MCF 10A (cell line): ENCODE measurements at places on chromosomes 13 and 19.
A peak's percentile ranks its signal among the peaks of the same experiment; 100 is the strongest.

GRCh38 chr19:19354007-19354406 is 33.4 kb downstream of the MAU2 start:
- no peak for DNase-seq

DNA sequence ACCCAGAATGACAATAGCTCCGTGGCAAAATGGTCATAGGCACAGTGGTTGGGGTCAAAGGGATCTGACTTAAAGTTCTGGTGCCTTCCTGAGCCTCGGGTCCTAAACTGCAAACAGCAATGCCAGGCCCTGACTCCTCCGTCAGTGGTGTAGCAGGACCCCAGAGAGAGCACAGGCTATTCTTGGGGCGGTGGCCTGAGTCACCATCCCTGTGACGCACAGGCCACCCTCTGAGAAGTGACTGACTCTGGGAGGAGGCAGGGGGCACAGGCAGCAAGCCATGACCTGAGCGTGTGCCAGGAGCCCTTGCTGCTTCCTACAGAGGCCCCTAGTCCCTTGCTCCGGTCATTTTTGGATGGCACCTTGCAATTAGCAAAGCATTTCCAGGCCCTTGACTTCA is 18.7 kb downstream of the PLVAP start:
- peak; percentile 93 for DNase-seq

DNA sequence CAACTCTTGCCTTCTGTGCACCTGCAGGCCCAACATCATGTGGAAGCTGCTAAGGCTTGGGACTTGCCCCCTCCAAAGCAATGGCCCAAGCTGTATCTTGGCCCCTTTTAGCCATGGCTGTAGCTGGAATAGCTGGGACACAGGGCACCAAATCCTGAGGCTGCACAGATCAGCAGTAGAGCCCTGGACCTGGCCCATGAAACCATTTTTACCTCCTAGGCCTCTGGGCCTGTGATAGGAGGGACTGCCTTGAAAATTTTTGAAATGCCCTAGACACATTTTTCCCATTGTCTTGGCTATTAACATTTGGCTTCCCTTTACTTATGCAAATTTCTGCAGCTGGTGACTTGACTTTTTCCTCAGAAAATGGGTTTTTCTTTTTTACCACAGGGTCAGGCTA is 68.7 kb downstream of the ING1 start:
- no peak for DNase-seq

GRCh38 chr19:18710186-18710585 is 26.7 kb downstream of the CRTC1 start:
- DNase-seq = no peak

DNA sequence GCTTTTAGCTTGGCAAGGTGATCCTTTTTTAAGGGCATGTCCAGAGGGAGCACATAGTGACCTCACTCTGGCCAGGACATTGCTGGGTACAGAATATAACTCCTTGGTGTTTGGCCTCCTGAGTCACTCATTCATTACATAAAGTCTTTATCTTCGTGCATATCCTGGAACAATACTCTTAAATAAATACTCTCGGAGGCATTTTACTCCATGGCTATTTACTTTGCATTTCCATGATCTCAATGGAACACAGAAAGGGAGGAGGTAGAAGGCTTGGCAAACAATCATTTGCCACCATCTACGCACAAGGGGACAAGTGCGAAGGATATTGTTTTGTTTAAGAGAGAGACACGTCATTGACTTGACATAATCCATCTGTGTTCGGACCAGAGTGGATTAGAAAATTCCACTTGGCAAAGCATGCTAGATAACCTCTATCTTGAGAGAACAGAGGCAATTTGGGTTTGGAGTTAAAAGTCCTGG is 210.0 kb downstream of the IRS2 start:
- no peak for DNase-seq

DNA sequence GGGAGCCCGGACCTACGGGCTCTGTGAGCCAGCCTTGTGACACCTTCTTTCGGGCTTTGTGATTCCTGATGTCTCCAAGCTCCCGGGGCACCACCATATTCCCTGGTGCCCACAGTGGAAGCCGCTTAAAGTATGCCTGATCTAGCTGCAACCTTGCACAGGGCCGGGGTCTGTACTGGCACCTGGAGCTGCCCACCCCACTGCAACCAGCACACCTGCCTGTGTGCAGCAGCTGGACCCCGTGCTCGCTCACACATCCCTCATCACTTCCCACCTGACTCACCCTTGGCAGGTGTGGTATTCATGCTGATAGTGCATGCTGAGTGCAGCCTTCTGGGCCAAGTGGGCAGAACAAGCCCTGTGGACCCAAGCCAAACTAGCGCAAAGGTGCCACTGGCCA is 1981.1 kb upstream of the PCDH20 start:
- no peak for DNase-seq

DNA sequence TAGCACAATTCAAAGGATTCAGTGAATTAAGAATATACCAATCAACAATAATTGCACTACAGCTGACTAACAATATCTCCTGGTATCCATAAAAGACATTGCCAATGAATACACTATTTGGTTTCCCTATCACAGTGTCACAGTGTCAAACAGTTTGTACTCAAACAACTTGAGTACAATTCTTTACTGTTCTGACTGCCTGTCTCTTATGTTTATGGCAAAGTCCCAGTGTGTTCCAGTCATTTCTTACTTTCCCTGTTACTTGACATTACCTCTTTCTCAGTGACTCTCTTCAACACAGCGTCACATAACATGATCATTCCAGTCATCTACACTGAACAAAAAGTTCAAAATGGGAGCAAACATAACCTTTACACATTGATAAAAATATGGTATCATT is 21.2 kb upstream of the RNASEH2B start:
- no peak for DNase-seq

- DNase-seq = peak; percentile 27
These were observed 5.0 kb upstream of the PDS5B start for GRCh38 chr13:32581177-32581786.

GRCh38 chr13:74103970-74104555 is 30.1 kb downstream of the KLF12 start:
- no peak for DNase-seq

DNA sequence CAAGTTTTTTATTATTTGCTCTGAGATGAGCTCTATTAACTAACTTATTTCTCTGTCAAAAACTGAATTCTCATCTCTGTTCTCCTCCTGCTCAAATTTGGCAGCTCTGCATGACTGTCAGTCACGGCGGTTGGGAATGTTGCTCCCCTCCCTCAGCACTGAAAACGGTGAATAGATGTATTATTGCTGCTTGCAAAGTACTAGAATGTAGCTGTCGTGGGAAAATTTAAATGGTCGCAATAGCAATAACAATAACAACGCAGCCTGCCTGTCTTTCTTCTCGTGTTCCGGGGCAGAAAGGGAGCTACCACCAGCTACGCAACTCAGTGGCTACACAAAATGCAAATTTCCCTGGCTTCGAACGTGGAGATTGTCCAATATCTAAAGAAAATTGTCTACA is 125.6 kb upstream of the FRY start:
- DNase-seq = no peak

GRCh38 chr19:45801603-45802175 is 9.0 kb upstream of the DMWD start:
- DNase-seq = no peak

GRCh38 chr13:76474356-76474755 is 411.8 kb downstream of the KCTD12 start:
- no peak for DNase-seq

GRCh38 chr19:17942181-17942580 is 9.4 kb downstream of the CCDC124 start:
- no peak for DNase-seq

DNA sequence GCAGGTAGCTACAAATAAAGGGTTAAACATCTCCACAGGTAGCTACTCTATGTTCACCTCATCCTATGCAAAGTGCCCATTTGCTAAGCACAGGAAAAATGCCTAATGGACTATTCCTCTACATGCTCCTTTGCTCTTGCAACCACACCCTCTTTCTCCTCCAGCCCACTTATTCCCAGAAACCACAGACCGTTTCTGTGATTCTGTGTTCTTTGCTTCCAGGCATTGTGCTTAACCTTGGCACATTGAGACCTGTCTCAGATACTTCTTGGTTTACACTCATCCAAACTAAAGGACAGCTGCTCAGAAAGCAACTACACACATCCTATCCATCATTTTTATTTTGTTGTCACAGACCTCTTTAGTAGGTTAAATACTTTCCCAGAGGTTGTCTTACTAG is 785.0 kb upstream of the MIR17HG start:
- no peak for DNase-seq

GRCh38 chr13:112724788-112725345 is 35.0 kb downstream of the ATP11A start:
- peak; percentile 17 for DNase-seq

DNA sequence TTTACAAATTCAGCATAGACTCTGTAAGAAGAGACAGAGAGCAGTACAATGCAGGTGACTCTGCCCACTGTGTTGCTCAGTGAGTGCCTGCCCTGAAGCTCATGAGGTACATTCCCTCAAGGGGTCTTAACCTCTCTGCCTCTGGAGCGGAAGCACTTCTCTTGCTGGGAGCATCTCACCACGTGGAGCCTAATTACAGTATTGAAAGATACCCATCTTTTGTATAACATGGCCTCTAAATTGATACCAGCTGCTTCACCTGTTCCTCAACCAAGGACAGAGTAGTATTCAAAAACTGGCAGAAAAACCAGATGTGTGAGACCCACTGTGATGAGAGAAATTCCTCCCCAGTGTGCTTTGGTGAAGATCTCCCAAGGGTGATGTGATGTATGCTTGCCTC is 77.1 kb downstream of the SACS start:
- DNase-seq = no peak

GRCh38 chr13:36163809-36164308 is 32.7 kb upstream of the DCLK1 start:
- peak; percentile 99 for DNase-seq

DNA sequence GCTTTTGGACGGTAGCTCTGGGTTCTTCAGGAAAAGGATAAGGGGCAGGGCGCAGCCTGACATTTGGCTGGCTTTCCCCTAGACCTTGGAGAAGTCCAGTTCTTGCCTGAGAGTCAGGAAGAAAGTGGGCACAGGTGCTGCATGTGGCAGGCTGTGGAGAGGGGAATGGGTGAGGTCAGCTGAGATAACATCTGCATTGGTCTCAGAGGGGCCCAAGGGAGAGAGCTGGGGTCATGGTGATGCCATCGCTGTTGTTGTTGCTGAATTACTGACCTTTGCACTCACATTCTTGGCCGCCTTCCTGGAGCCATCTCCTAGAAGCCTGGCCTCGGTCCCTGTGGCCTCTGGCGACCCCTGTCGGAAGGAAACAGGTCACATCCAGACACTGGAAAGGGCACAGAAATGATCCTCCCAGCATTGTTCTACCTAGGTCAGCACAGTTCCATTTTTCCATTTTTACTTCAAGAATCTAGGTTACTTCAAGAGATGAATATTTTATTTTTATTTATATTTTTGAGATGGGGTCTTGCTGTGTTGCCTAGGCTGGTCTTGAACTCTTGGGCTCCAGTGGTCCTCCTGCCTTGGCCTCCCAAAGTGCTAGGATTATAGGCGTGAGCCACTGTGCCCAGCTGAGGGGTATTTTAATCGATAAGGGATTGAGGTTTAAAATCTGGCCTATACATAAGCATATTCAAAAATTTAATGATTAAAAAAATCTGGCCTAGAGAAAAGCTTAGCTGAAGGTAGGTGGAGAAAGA is 6.5 kb upstream of the LIPE start:
- peak; percentile 90 for DNase-seq

- no peak for DNase-seq
These were observed 286.5 kb downstream of the PCDH17 start for GRCh38 chr13:57918086-57918485.

GRCh38 chr19:917323-918151 is at the start of gene KISS1R:
TSS of gene KISS1R (plus strand) at chr19:917333. CDS start at chr19:917503, 170 bp downstream.
- no peak for DNase-seq

GRCh38 chr13:30346153-30346788 is 38.9 kb upstream of the KATNAL1 start:
- DNase-seq = no peak

GRCh38 chr13:51520524-51520923 is 63.7 kb upstream of the WDFY2 start:
- peak; percentile 97 for DNase-seq

- peak; percentile 99 for DNase-seq
These were observed 6.6 kb upstream of the DHDH start for GRCh38 chr19:48926909-48927308.

DNA sequence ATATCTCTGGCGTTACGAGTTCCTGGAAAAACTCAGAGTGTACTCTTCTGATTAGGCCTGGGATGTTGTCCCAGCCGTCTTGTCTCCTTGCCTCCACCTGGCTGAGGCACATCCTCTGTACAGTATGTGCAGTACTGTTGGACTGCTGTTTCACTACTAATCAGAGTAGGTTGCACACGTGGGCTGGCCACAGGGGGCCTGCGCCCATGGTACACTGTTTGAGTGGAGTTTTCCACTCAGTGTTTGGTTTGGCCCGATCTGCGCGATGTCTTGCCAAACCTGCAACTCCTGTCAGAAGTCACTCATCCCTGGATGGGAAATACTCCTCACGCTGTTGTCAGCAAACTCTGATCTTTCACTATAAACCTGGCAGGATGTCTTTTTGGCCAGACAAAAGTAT is 189.6 kb upstream of the CSNK1A1L start:
- DNase-seq = peak; percentile 65

- DNase-seq = no peak
These were observed 38.9 kb downstream of the NFIC start for GRCh38 chr19:3405261-3405653.

GRCh38 chr13:76709851-76710250 is 176.4 kb downstream of the KCTD12 start:
- DNase-seq = no peak

GRCh38 chr13:25771641-25772478 is 280.0 kb downstream of the SHISA2 start:
- no peak for DNase-seq

GRCh38 chr19:40141551-40141950 is 49.7 kb upstream of the MAP3K10 start:
- DNase-seq = no peak

- no peak for DNase-seq
These were observed 6.9 kb upstream of the CYSLTR2 start for GRCh38 chr13:48646791-48647190.

GRCh38 chr19:58196901-58197616 is 14.2 kb downstream of the ZNF274 start:
- DNase-seq = peak; percentile 36

DNA sequence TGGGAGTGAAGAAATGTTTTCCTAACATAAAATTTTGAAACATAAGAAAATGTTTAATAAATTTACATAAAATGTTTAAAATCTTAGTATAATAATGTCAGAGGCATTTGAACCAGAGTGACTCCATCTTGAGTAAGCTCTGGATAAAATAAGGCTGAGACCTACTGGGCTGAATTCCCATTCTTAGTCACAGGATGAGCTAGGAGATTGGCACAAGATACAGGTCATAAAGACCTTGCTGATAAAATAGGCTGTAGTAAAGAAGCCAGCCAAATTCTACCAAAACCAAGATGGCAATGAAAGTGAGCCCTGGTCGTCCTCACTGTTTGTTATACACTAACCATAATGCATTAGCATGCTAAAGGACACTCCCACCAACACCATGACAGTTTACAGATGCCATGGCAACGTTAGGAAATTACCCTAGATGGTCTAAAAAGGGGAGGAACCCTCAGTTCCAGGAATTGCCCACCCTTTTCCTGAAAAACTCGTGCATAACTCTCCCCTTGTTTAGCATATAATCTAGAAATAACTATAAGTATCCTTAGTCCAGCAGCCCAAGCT is 1184.0 kb downstream of the UQCRFS1 start:
- no peak for DNase-seq
